ENCODE measurements at places on chromosomes 4 and X.
A peak's percentile ranks its signal among the peaks of the same experiment; 100 is the strongest.

- no peak for DNase-seq
Observed at GRCh38 chrX:118964252-118964651, 10.2 kb upstream of the LONRF3 start.

DNA sequence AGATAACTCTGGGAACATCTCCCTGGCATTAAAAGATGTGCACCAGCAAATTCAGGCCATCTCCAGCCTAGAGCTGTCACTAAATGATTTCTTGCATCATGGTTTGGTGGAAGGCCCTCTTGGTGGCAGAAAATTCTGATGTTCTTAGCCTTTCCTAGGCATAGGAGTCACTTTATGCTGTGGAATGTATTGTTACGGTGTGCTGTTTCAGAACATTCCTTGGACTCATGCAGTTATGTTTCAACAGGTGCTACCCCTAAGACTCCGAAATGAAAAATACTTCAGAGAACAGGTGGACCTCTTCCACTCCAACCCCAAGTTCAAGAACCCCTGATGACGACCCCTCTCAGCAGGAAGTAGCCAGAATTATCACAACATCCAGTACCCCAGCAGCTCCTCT lies 20.3 kb upstream of the PAPSS1 start:
- DNase-seq = no peak

GRCh38 chrX:133365871-133366611 lies 49.2 kb downstream of the GPC4 start:
- DNase-seq = no peak

- DNase-seq = no peak
Observed at GRCh38 chr4:128831531-128832242, 22.2 kb downstream of the JADE1 start.

GRCh38 chrX:72297953-72298730 lies 7.6 kb downstream of the CITED1 start:
- DNase-seq = no peak

DNA sequence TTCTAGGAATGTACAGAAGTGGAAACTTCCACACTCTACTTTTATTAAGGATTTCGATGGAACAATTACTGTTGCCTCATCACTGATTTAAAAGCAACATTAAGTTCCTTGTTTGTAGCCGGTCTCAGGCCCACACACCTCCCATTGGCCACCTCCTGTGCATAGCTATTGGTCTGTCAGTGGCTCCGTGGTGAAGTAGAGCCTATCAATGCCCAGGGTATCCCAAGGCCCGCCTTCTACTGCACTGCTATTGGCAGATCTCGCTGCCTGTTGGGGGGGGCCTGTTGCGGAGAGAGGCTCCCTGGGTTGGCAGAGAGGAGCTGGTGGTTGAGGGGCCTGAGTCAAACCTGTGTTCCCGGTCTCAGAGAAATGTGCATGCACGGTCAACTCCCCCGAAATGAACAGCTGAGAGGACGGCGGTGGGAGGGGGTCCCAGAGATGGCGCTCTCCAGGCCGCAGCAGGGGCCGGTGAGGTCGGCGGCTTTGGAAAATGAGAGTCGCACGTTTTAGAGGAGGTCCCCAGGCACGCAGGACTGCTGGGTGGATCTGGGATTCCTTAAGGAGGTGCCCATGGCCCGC lies 4.9 kb upstream of the ARAF start:
- DNase-seq = peak; percentile 52

- no peak for DNase-seq
Observed at GRCh38 chr4:654871-655463, 19.1 kb downstream of the ATP5ME start.

GRCh38 chrX:9414416-9414815 lies 50.4 kb upstream of the TBL1X start:
- DNase-seq = no peak

- no peak for DNase-seq
Observed at GRCh38 chrX:109679820-109680219, 53.2 kb downstream of the ACSL4 start.

- DNase-seq = no peak
Observed at GRCh38 chr4:142404191-142404611, 441.9 kb downstream of the INPP4B start.

GRCh38 chr4:113327494-113327893 lies 278.0 kb downstream of the ANK2 start:
- DNase-seq = no peak

GRCh38 chr4:158461336-158461735 lies 60.3 kb upstream of the RXFP1 start:
- no peak for DNase-seq

DNA sequence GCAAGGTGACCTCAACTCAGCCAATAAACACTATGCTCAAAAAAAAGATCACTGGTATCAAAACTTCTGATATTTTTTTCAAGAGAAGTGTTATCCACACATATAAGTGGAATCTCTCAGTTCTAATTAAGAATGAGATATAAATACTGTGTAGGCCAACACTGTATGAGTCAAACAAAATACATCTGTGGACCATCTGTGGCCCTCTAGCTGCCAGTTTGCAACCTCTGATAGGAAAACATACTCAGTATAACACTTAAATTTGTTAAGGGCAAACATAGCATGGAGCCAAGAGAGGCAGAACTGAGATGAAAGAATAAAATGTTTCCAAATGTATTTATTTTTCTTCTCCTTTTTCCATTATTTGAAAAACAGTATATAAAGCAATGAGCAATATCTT lies 377.3 kb downstream of the ARAP2 start:
- no peak for DNase-seq

GRCh38 chr4:138428611-138429010 lies 186.5 kb upstream of the SLC7A11 start:
- DNase-seq = no peak

- DNase-seq = no peak
Observed at GRCh38 chr4:5003372-5003857, 15.8 kb downstream of the CYTL1 start.

- DNase-seq = no peak
Observed at GRCh38 chrX:44947995-44948394, 75.0 kb downstream of the KDM6A start.

DNA sequence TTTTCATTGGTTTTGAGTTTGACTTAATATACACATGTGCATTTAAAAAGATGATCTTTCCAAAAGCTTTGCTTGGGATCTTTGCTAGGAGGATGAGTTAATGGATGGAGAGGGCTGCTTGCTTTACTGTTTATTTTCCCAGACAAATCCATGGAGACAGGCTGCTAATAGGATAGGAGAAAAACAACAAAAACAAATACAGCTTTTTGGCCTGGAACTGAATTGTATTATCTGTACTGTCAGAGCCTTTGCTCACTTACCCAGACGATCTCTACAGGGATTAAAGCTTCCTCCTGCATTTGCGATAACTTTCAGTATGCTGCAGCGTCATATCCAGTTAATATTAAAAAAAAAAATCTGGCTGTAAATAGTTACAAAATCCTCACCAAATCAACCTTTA lies 190.8 kb upstream of the NUDT6 start:
- no peak for DNase-seq

DNA sequence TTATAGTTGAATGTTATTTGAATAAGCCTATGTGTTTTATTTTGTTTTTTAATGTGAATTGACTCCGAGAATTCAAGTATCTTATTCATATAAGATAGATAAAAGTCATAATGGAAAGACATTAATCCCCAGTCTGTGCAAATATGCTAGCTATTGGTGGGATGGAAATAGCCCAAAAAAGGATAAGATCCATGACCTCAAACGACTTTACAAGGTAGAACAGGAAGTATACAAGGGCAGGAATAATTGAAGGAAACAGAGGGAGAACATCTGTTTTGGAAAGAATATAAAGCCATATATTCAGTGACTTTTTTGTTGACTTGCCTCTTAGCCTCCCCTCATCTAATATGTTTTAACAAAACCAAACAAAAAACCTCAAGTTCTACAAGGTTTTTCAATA lies 9.0 kb downstream of the ABCE1 start:
- DNase-seq = no peak

DNA sequence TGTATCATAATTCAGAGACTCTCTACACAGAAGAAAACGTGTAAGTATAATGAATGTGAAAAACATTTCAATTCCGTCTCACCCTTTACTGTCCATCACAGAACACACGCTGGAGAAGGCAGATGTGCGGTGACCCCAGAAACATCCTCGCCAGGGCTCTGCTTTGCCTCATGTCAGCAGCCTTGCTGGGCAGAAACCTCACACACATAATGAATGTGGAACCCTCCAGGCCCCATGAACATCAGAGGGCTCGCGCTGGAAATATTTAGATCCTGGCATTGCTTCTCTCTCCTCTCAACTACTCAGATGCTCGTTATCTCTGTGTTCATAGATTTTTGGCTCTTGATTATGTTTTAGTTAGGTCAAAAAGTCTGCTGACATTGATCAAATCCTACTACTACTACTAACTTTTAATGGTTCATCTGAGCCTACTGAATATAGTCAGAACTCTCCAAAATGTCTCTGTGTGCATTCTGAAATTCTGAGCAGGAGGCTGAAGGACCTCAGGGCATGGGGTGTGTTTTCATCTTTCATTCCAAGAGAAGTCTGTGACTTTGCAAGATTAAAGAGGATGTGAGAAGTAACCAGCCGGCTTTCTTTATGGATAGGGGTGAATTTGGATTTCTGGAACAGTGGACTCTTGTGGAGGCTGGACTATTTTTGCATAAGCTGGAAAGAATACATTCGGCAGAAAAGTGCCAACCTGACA lies 27.0 kb downstream of the SMIM43 start:
- no peak for DNase-seq

DNA sequence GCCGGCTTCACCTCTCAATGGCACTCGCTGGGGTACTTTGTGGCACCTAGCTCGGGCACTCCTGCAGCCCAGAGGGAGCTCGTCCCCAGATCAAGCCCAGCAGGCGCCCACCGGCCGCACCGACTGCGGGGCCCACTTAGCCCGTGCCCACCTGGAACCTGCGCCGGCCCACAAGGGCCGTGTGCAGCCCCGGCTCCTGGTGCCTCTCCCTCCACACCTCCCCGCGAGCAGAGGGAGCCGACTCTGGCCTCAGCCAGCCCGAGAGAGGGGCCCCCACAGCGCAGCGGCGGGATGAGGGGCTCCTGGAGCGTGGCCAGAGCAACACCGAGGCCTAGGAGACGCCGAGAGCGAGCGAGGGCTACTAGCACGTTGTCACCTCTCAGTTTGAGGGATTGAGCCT lies 82.1 kb upstream of the SHISA3 start:
- DNase-seq = no peak

- no peak for DNase-seq
Observed at GRCh38 chr4:76657443-76657842, 222.4 kb downstream of the SHROOM3 start.

- DNase-seq = no peak
Observed at GRCh38 chr4:139605516-139605915, 49.5 kb upstream of the SETD7 start.

DNA sequence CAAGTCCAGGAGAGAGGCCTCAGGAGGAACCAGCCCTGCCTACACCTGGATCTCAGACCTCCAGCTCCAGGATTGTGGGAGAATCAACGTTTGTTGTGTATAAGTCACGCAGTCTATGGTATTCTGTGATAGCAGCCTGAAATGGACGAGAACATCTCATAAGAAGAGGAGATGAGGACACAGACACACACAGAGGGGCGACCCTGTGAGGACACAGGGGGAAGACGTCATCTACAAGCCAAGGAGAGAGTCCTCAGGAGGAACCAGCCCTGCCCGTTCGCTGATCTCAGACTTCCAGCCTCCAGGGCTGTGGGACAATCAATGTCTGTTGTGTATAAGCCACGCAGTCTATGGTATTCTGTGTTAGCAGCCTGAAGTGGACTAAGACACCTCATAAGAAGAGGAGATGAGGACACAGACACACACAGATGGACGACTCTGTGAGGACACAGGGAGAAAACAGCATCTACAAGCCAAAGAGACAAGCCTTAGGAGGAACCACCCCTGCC lies 20.3 kb downstream of the P2RY8 start:
- no peak for DNase-seq

GRCh38 chrX:150731795-150732194 lies 38.6 kb downstream of the MTMR1 start:
- no peak for DNase-seq

- DNase-seq = no peak
Observed at GRCh38 chr4:81562093-81562492, 90.4 kb upstream of the RASGEF1B start.

DNA sequence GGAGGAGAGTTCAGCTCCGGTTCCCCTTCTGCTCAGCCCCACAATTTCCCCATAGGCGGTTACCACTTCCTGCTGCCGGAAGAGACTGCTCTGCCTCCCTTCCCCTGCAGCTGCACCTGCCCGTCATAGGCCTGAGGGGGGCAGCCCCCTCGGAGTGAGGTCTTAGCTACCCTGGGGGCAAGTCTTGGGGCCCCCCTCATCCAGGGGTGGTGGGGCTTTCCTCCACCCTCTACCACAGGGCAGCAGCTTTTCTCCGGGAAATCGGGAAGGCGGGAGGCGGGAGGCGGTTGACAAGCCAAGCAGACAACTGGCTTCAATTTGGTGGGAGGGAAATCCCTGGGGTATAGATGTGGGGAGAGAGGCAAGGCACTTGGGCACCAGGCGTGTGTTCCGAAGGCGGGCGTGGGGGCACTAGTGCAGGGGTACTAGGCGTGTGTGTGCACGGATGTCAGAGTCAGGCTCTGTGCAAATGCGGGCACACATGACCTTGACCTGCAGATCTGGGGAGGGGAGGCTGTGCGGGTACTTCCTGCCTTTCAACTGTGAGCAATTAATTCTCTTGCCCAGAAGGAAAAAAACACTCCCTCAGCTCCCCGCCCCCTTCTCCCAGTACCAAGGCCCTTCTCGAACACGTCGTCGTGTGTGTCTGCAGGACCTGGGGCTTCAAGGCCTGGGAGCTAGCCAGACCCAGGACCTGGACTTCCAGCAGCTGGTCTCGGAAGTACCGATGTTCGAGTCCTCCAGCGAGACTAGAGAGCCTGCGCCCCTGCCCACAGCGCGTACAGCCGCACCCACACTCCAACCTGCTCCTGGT lies 1.0 kb upstream of the ARHGAP4 start:
- DNase-seq = no peak

DNA sequence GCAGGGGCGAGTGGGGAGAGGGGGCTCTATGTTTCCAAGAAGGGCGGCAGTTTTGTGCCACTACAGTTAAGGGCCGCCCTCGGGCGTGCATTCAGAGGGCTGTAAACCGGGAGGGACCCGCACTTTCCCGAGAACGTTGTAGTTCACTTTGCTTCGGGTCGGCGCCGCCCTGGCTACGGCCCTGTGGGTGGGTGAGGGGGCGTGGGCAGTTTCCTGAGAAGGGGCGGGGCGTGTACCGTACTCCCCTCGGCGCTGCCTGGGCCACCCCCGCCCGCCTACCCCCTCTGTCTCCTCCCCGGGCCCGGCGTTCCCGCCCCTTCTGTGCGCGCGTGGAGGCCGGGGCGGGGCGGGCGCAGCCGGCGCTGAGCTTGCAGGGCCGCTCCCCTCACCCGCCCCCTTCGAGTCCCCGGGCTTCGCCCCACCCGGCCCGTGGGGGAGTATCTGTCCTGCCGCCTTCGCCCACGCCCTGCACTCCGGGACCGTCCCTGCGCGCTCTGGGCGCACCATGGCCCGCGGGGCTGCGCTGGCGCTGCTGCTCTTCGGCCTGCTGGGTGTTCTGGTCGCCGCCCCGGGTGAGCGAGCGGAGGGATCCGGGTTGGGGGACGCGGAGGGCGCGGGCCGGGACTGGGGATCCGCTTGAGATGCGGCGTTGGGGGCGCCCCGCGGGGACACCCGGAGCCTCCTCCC lies at the start of gene CD99:
Gene CD99 (plus strand): TSS at position 440 of the 687 bp plus-strand sequence. CDS start 66 bp downstream, at position 506.
- DNase-seq = no peak

GRCh38 chr4:3292571-3293400 lies at the start of gene RGS12:
Gene RGS12, plus strand, starts transcription at chr4:3293021. Its CDS starts 23,150 bp downstream, at chr4:3316171.
- DNase-seq = peak; percentile 84

- DNase-seq = no peak
Observed at GRCh38 chr4:86942185-86942666, 7.4 kb downstream of the AFF1 start.

GRCh38 chrX:2888309-2888708 lies 40.8 kb downstream of the ARSD start:
- no peak for DNase-seq
